Fibroblast of skin of left quadriceps (primary cell): ENCODE measurements at places on chromosomes 16 and 17.

DNA sequence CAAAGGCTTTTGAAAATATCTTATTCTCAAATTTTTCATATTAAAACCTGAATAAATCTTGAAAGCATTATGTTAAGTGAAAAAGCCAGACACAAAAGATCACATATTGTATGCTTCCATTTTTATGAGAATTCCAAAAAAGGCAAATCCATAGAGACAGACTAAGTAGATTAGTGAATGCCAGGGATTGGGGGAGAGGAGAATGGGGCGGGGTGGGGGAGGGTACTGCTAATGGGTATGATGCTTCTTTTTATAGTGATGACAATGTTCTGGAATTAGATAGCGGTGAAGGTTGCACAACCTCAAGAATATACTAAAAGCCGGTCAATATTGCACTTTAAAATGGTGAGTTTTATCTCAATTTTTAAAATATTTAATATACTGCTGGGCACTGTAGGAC, 44.0 kb downstream of the XPO6 start:
- no peak for DNase-seq

DNA sequence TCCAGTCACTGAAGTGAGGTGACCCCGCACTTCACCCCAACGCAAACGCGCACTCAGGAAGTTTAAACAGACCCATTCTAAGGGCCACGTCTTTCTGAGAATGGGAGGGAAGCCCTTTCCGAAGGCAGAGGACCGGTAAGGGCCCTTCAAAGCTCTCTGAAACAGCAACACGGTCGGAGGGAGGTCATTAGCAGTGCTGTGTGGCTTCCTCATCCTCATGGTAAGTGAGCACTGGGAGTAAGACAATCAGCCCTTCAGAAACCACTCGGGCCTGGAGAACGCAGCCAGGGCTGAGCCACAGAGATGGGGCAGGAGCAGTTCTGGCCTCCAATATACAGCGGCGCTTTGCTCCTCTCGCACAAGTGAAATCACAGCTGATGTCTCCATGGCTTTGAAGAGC, 23.7 kb downstream of the SRL start:
- no peak for DNase-seq

- DNase-seq = peak; percentile 68
Measured at GRCh38 chr16:20884240-20884556, 16.0 kb downstream of the DCUN1D3 start.

DNA sequence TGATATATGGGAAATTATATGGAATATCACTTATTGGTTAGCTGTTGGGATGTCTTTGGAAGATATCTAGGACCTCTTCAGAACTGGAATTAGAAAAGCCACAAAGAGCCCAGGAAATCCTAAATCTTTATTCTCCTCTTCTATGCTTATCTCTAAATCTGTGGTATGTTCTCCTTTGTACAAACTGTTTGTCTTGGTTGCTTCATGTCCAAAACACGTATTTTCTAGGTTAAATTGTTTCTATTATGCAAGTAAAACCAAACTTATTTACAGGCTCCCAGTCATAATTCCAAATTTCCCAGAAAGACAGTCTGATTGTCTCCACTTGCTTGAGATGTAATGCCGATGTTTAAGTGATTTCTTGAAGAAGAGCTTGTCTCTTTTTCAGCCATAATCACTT, 650.9 kb downstream of the CDH11 start:
- DNase-seq = no peak

DNA sequence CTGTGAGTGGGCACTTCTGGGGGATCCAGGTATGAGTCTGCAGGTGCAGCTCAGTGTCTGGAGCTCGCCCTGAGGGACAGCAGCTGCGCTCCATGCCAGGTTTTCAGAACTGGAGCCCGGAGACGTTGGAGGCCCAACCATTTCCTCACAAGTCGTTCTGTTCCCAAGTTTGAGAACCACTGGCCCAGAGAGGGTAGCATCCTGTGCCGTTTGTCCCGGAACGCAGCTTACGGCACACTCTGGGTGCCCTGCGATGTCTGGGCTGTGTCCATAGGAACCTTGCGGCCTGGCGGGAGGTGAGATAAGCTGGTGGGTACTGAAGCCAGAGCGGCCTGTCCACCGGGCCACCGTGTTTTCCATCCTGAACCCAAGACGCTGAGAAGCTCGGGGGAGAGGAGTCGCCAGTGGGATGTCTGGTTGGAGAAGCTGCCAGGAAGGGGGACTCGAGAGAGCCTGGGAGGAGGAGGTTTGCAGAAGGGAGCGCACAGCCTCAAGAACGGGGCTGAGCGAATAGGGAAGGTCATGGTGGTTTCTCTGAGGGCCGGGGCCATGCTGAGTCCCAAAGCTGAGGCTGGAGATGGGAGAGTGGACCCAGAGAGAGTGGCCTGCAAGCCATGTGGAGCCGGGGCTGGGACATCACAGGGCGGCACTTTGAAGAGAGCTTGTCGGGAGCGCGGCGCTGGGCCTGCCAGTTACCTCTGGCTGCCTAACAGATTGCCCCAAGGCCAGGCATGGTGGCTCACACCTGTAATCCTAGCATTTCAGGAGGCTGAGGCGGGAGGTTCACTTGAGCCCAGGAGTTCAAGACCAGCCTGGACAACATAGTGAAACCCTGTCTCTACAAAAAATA, 211.0 kb upstream of the GSE1 start:
- DNase-seq = no peak

DNA sequence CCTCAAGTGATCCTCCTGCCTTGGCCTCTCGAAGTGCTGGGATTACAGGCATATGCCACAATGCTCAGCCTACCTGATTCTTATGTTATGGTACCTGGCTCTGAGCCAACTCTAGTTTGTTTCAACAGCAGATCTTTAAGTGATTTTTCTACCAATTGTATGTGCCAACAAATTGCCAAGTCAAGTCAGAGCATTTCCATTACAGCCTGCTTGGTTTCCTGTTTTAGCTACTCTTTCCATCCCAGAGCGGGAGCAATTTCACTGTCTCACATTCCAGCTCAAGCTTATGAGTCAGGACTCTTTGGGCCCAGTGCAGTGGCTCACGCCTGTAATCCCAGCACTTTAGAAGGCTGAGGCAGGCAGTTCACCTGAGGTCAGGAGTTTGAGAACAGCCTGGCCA, 30.8 kb upstream of the RBBP6 start:
- DNase-seq = peak; percentile 38
